SIG-M5 (cell line): ENCODE measurements at places on chromosomes 2 and 18.

DNA sequence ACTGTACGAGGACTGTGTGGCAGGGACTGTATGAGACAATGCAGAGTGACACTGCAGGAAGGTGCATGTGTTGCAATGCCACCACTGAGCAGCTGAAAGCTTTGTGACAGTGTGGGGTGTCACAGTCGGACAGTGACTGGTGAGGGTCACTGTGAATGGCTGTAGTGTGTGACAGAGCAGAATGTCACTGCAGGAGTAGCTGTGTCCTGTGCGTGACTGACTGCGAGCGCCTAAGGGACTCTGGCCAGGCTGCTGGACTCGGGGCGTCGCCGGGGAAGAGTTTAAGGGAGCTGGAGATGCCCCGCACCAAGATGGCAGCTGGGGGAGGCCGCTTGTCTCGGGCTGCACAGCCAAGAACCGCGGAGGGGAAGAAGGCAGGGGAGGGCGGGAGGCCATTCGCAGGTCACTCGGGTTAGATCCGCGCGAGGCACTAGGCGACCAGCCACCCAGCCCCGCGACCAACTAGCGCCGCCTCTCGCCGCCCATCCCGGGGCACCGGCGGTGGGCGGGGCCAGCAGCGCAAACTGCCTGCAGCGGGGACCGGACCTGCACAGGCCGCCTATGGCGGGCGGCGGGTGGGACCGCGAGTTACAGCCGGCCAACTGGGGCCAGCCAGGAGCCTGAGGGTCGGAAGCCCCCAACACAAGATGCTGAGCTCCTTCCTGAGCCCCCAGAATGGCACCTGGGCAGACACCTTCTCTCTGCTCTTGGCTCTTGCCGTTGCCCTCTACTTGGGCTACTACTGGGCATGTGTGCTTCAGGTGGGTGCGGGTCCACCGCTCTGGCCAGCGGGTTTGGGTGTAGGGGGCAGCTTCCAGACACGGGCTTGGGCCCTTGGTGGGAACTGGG lies at the start of gene ABHD1:
Gene ABHD1 (plus strand): TSS at position 514 of the 849 bp plus-strand sequence. CDS start 134 bp downstream, at position 648.
- DNase-seq = no peak

DNA sequence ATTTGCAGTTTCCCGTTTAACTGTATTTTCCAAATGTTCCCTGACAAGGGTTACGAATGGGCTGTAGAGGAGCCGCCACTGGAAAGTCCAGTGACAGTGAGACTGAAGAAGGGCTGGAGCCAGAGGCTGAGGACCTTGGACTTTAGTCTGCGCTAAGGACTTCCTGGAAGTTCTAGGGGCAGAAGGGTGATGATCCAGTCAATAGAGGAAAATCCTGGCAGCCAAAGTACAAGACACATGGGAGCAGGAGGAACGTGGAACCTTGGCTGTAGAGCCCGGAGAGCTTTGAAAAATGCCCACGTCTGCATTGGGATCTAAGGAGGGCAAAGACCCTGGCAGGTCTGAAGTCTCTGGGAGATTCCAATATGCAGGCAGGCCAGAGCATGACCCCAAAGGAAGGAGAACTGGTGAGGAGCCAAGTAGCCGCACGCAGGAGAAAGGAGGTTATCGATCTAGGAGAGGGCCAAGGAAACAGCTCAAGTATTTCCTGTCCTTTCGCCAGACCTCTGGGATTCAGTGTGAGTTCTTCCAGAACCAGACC lies 28.5 kb downstream of the MBP start:
- no peak for DNase-seq

GRCh38 chr2:237833546-237833945 lies 25.9 kb upstream of the RAMP1 start:
- no peak for DNase-seq

- no peak for DNase-seq
Observed at GRCh38 chr2:176461098-176461808, 192.0 kb downstream of the MTX2 start.

GRCh38 chr2:161078211-161078539 lies 82.1 kb upstream of the TANK start:
- DNase-seq = no peak

GRCh38 chr2:63444565-63445288 lies 143.6 kb downstream of the WDPCP start:
- DNase-seq = no peak

DNA sequence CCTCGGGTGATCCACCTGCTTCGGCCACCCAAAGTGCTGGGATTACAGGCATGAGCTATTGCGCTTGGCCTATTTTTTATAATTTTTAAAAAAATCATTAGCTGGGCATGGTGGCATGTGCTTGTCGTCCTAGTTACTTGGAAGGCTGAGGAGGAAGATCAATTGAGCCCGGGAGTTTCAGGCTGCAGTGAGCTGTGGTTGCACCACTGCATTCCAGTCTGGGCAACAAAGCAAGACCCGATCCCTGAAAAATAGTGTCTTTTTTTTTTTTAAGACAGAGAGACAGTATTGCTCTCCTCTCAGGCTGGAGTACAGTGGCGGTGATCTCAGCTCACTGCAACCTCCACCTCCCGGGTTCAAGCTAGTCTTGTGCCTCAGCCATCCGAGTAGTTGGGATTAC lies 4.8 kb downstream of the SSB start:
- no peak for DNase-seq

DNA sequence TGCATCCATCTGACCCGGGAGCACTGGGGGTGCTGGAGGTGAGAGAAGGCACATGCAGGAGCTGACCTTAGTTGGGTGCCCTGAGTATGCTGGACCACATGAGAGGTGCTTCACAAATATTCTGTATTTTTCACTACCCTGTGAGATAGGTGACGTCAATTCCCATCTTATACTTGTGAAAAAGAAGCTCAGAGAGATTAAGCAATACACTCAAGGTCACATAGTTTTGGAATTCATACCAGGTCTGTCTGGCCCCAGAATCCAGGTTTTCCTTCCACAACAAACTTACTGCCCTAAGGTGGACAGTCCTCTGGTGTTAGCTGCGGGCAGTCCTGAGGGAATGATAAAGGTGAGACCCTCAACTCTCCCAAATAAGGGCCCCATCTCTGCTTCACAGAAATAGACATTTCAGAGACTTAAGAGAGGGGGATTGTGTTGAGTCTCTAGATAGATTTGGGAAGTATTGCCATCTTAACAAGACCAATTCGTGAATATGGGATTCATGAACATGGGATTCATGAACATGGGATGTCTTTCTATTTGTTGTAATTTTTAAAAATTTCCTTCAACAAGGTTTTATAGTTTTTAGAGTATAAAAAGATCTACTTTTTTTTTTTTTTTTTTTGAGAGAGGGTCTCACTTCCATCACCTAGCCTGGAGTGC lies 64.0 kb upstream of the SMAD7 start:
- no peak for DNase-seq

GRCh38 chr18:36769611-36770314 lies 59.0 kb downstream of the TPGS2 start:
- no peak for DNase-seq
